Effector memory CD8-positive, alpha-beta T cell (primary cell): ENCODE measurements at places on chromosomes 6 and 20.
A peak's percentile ranks its signal among the peaks of the same experiment; 100 is the strongest.

GRCh38 chr20:48384147-48384818 is 443.5 kb downstream of the PREX1 start:
- no peak for DNase-seq

DNA sequence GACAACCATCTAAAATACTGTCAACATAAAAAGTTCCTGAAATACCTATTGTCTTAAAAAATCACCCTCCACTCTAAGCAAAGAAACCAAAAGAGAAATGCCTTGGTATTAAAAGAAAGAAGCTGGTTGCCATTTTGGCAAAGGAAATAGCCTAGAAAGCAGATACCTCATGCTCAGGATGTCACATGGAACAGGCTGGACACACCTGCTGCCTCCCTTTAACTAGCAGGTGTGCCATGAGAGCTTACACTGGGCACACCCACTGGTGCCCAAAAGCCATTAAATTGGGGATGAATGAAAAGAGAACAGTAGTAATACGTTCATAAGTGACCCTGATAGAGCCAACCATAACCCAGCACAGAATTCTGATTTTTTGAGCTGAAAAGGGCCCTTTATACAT is 1.5 kb downstream of the SLC23A2 start:
- DNase-seq: no peak

- DNase-seq: no peak
Observed at GRCh38 chr20:62409931-62410745, 3.1 kb upstream of the CABLES2 start.

GRCh38 chr6:134938896-134939295 is 11.0 kb downstream of the ALDH8A1 start:
- DNase-seq: no peak

DNA sequence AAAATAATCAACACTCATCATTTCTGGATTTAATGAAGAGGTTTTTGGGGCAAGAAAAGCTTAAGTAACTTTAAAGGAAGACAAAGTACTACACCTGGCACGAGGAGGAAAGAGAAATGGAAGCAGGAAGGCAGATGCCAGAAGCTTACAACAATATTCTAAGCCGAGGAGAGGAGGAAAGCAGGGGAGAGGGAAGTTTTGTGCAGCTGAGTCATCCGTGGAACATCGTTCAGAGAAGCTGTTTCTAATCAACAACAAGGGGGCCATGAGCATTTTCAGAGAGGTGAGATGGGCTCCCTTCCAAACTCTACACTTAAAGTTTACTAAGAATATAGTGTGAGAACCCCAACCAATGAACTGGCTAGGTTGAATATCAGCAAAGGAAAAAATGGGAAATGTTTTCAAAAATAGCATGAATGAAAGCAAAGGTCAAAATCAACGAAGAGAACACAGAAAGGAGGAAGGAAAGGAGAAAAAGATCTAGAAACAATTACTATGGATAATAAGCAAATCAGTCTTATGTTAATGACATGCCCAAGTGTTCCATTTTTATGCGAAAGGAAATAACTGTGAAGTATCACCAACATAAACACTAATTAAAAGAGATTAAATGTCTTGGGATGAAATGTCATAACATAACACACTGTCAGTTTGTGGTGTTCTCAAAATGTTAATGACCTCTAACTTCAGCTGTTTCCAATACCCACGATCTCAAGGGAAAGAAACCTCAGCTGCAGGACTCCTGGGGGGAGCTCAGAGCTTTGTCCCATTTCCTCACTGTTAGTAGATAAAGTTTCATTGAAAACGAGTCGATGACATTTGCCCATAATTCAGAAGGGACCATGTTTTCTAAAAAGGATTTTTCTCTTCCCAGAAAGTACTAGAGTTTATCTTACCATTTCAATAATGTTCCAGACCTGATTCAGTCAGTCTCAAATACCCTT is 203.4 kb upstream of the STXBP5 start:
- DNase-seq: no peak

- DNase-seq: no peak
Observed at GRCh38 chr6:143505537-143505936, 6.0 kb downstream of the FUCA2 start.

- no peak for DNase-seq
Observed at GRCh38 chr20:4787069-4787468, 65.4 kb downstream of the PRND start.

- no peak for DNase-seq
Observed at GRCh38 chr20:32435449-32436107, 77.4 kb downstream of the ASXL1 start.

DNA sequence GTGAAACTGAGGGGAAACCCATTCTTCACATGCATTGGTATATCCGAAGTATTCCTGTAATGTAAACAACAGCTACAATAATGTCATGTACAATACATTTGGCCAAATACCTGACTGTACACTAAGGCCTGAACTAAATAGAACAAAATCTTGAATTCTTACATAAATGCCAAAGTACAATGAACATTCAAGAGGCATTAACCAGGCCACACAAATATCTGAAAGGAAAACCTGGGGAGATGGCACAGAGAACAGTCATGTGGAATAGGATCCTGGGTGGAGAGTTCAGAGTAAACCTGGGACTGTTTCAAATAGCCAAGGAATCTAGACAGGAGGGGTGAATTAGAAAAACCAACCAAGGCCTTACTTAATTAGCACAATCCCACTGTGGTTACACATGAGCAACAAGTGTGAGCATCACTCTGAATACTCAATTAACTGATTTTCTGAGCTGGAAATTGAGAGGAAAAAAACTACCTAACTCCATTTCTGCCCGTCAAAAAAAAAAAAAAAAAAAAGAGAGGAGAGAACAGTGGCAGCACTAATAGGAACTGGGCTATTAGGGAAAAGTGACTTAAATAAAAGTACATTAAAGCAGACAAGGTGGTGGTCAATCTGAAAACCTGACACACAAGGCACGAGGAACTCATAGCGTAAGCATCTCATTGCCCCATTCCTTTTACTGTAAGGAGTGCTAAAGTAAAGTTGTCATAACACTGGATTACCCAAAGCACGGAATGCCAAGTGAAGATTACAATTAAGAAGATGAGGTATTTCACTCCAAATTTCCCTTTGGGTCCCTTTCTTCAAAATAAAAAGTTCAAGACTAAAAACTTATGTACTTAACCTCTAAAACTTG is 10.9 kb downstream of the SNX5 start:
- DNase-seq: no peak

DNA sequence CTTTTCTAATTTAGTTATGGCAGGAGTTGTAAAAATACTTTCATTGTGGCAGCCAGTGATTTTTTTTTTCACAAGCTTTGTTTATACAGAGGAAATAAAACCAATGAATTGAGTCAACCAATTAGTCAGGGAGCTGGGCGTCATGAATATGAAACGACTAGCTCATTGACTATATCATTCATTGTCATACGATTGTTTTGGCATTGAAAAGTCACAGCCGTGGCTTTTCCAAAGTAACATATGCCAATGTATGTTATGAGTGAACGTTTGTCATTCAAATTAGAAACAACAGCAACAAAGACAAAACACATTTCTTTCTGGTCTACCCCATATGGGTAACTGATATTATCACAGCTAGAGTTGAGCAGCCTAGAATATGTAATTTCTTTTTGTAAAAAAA is 810.6 kb downstream of the EPHA7 start:
- no peak for DNase-seq

- no peak for DNase-seq
Observed at GRCh38 chr6:153099636-153100035, 31.4 kb downstream of the RGS17 start.

DNA sequence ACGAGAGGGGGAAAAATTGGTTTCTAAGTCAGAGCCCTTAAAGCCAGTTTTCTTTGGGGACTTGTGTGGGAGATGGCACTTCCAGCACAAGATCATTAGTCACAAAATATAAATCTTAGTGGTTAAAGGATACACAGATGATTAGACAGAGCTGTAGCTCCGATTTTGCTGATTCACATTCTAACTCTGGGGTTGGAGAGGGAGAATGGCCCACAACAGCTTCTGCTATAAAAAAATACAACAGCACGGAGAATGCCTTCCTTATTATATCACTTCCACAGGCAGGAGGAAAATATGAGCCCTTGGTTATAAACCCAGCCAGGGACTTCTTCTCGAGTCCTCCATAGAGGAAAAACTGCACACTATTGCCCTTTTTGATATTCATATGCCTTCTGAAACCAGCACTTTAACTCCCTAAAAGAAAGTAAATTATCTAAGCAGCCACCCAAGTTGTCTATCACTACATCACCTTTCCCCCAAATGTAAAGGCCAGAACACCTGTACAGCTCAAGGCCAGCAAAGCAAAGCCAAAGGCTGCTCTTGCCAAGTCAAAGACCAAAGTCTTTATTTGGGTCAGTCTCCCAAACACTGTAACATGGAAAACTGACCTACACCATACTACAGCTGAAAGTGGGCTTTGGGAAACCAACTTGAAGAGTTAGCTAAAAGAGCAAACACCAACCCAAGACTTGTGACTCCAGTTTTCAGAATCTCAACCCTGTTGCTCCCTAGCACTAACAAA is 10.4 kb downstream of the MRPL14 start:
- DNase-seq: no peak

GRCh38 chr6:127924031-127924430 is 23.2 kb upstream of the THEMIS start:
- DNase-seq: no peak

- DNase-seq: no peak
Observed at GRCh38 chr6:74282143-74282689, 586.2 kb downstream of the CD109 start.

- DNase-seq: peak; percentile 29
Observed at GRCh38 chr20:44019638-44020335, 105.1 kb downstream of the TOX2 start.

- DNase-seq: no peak
Observed at GRCh38 chr6:2028457-2029038, 216.9 kb downstream of the GMDS start.

GRCh38 chr6:88626460-88626859 is 337.0 kb downstream of the RNGTT start:
- DNase-seq: no peak

- DNase-seq: no peak
Observed at GRCh38 chr6:143187238-143187923, 126.7 kb downstream of the AIG1 start.

- no peak for DNase-seq
Observed at GRCh38 chr6:145017516-145017915, 717.8 kb downstream of the EPM2A start.

- DNase-seq: no peak
Observed at GRCh38 chr6:73388433-73388799, 6.2 kb upstream of the DDX43 start.

DNA sequence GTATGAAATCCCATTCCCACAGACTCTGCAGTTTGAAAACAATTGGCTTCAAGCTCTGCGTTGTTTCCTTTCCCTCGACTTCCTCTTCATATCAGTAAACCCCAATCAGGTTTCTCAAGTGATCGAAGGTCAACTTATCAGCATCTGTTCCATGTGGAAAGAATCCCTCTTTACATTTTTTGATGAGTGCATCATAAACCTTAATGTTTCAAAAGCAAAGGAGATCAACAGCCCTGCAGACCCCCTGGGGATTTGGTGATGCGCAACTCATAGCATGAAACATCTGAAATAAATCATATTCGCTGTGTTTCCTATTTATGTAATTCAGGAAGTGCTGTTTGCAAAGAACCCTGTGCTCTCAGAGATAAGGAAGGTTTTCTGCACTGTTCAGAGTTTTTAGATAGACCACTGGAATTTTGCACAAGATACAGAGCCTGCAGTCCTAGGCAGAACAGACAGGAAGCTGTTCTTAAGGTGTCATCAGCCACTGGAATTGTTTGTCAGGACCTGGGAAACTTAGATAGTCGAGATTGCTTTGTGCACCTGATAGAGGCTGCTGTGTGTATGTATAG is 216.0 kb downstream of the HIVEP2 start:
- DNase-seq: no peak

GRCh38 chr6:122604676-122605075 is 5.5 kb upstream of the PKIB start:
- no peak for DNase-seq

- peak; percentile 51 for DNase-seq
Observed at GRCh38 chr6:31597006-31597405, 4.2 kb upstream of the NCR3 start.

- DNase-seq: peak; percentile 14
Observed at GRCh38 chr20:63896264-63897105, 1.6 kb downstream of the DNAJC5 start.

GRCh38 chr6:46882645-46883044 is 39.1 kb downstream of the ADGRF5 start:
- DNase-seq: no peak

GRCh38 chr6:26180346-26180745 is 93.1 kb downstream of the HFE start:
- no peak for DNase-seq

- no peak for DNase-seq
Observed at GRCh38 chr6:159038914-159039884, 5.6 kb downstream of the TAGAP start.

DNA sequence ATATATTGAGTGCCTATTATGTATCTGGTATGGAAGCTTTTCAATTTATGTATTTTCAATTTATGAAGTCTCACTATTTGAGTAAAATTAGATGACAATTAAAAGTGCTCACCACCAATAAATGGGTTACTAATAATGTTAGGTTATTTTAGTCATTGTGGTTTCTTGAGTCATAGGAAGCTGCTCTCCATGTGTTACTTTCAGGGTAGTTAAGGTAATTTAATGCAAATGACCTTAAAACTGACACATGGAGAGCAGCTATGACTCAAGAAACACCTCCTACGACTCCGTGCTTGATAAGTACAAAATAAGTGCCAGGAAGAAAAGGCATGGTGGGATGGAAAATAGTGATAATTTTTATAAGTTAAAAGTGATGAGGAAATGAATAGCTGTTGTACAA is 16.5 kb upstream of the TINAG start:
- DNase-seq: no peak

GRCh38 chr6:155158030-155158843 is 105.6 kb upstream of the CLDN20 start:
- no peak for DNase-seq

DNA sequence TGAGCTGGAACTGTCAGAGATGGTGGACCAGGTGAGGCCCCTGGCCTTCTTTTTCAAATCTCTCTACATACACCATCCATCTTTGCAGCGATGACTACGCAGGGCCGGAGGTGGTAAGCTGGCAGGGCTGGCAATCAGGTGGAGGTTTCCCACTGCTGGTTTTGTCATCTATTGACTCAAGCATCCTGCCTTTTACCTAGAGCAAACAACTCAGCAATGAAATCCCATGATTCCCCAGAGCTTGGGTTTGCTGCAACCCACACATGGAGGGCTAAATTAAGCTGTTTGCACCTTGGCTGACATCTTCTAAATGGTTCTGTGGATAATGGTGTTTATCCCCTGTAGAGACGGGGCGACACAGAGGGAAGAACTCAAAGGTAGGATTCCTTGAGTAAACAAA is 170.2 kb downstream of the SCP2D1 start:
- DNase-seq: no peak

- no peak for DNase-seq
Observed at GRCh38 chr20:44819936-44820335, 9.6 kb upstream of the RIMS4 start.

- no peak for DNase-seq
Observed at GRCh38 chr6:89368999-89369398, 16.5 kb upstream of the UBE2J1 start.

GRCh38 chr6:45816674-45817297 is 198.9 kb downstream of the CLIC5 start:
- no peak for DNase-seq
